ENCODE measurements at places on chromosomes 5 and 9.

DNA sequence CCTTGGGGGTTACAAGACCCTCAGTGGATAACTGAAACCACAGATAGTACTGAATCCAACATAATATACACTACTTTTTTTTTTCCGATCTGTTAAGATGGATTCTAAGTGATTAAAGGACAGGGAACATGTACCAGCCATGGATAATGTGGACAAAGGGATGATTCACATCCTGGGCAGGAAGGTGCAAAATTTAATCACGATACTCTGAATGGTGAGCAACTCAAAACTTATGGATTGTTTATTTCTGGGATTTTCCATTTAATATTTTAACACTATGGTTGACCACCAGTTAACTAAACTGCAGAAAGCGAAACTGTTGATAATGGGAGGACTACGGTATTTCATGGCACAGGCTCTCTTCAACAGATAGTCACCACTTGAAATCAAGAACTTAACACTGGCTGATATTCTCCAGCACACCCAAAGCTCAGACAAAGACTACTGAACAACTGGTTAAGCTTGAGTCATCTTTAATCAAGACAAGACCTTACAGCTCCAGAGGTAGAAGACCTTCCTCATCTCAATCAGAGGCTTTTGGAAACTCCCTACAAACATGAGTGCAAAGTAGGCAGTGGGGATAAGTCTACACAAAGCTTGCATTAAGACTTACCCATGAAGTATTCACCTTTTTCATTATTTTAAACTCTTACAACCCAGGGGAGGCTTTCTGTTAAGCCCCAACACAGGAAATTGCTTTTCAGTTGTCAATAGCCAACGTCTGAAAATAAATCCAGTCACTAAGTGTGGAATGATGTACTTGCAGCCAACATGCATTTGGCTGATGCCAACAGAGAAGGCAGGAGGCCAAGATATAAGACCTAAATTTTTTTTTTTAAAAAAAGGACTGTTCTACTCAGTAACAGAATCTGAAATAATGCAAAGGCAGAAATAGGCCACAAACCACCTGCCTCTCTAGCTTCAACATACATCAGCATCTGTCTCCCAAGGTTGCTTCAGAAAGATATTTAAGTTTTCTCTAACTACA lies 78.7 kb downstream of the ELAVL2 start:
- no peak for DNase-seq

DNA sequence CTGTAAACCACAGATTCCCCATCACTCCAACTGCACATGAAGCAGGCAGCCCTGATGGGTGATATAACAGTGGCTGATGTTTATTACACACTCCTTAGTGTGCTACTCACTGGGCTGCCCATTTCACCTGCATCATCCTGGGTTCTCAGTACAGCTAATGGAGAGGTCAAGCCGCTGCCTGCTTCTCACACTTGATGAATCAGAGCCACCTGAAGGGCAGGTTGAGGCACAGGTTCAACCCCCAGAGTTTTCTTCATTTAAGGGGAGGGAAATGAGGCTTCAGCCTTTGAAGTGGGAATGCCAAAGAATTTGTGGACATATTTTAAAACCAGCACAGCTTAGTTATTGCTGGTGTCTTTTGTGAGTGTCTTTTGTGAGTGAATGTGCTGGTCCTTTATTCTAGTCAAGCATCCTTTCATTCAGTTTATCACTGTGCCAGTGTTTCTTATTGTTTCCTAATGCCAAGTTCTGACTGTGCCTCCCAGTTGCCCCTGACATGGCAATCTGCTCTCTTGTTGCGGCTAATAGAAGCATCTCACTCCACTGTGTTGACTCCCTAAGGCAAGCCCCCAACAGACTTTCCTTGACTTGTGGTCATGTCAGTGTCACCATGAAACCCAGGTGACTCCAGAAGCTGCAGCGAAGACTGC lies 109.2 kb downstream of the FBXL7 start:
- no peak for DNase-seq

GRCh38 chr5:133664422-133664821 lies 52.1 kb upstream of the FSTL4 start:
- peak; percentile 22 for DNase-seq

- DNase-seq, result no peak
These were observed 5.9 kb downstream of the CMYA5 start for GRCh38 chr5:79695526-79695925.

DNA sequence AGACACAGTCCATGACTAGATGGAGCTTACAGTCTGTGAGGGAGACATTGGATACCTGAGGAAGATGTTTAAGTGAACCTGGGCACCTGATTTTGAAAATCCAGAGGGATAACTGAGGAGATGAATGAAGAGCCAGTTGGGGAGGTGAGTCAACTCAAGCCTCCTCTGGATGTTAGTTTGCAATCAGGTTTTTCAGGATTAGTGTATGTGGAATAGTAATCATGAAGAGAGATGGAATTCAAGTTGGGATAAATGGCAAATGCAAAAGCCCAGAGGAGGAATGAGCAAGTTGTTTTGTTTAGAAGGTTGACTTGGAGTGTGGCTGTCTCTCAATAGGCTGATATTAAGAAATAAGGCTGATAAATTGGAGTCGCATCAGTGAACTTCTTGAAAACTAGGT lies 28.9 kb downstream of the PRDM6 start:
- no peak for DNase-seq

- peak; percentile 81 for DNase-seq
These were observed 15.5 kb downstream of the C5orf15 start for GRCh38 chr5:133952729-133953567.

DNA sequence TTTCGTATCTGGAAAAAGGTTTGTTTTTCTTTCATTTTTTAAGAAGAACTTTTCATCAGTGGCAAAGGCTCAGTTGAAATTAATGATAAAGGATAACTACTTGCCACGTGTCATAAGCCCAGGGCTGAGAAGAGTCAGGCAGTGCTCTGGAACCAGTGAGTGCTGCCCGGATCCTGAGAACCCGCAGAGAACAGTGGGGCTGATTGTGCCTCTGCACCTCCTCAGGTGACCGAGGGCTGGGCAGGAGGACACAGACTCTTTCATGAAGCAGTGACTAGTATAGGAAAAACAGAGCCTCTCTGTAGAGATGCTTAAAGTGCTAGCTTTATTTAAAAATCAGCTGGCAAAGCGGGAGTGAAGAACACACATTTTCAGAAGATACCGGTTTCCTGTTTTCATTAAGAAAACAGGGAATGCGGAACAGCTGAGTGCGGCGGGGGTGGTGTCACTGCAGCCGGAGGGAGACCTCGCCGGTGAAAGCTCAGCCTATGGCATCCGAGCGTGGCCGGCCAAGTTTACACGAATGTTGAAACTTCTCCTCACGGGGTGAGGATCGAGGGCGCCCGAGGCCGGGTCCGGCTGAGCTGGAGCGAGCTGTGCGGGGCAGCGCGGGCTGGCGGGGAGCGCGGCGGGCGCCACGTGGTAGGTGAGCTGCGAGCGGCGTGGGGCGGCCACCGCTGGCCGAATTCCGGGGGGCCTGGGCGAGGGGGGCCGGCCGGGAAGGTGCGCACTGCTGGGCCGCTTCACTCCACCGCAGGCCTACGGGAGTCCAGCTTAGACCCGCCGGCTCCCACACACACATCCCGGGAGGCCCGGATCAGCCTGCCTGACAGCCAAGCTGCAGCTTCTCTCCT lies 134.7 kb upstream of the DMRT1 start:
- peak; percentile 33 for DNase-seq
